ENCODE measurements at places on chromosomes 2 and 18.

- DNase-seq, result no peak
These were observed 187.1 kb downstream of the SCG2 start for GRCh38 chr2:223415071-223415470.

DNA sequence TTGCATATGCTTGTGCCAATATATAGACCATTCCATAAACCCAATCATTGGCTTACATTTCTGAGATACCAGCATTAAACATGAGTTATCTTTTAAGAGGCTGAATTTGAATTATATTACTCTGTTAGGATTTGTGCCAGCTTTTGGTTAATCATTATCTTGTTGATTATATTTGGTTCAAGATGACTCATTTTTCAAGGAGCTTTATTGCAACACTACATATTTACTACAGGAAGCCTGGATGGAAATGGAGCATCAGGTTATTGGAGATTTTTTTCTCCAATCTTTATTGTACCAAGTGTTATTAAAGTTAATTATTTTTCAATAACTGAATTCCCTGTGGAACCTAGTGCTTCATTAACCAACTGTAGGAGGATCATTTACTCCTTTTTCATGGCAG is 26.4 kb downstream of the EML4 start:
- no peak for DNase-seq

DNA sequence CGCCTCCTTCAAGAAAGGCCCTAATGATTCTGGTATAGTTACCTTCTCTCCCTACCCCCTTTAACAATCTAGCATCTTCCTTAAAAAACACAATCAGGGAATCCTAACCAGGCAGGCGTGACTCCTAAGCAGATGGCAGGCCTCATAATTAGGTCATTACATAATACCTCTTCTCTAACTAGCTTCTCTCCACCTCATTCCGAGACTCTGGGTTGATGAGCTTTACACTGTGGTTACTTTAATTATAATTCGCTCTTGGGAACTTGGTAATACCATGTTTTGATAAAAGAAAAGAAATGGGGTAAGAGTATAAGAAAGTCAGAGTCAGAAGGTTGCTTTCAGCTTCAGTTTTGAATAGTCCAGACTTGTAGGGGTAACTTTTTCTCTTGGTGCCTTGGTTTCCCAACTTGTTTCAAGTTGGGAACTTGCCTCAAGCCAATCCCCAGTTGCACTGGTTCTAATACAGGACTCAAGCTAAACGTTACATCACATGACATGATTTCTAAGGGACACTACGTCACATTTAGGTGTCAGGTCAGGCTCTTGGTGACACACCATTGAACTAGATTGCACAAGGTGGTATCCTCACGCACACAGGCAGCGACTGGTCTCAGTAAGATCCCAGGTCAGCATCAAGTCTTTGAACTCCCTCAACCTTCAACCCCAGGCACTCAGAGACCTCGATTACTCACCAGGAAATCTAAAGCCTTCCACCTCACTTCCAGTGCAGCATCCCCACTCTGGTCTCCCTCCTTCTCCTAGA is 59.2 kb downstream of the AAK1 start:
- no peak for DNase-seq

DNA sequence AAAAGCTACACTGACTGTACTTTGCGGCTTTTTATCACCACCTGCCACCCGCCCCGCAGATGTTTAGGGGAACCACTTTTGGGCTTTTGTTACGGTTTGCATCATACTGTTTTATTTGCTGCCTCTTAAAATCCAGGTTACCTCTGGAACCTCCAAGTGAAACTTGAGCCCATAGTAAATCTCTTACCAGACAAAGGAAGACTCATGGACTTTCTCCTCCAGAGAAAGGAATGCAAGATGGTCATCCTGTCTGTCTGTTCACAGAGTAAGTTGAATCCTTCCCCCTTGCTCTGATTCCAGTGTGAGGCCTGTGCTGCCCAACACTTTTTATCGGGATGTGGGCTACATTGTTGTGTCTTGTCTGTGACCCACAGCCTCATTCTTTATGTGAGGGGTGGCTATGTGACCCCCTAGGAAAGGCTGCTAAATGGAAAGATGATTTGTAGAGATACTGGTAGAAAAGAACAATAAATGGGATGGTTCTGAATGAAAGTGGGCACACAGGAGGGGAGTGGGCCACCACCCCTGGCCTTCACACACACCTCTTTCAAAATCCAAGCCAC is 23.3 kb downstream of the RMC1 start:
- DNase-seq, result no peak

Data from right lung (tissue), 10 donors.